ENCODE measurements at places on chromosomes 2 and 18. TPM values are rescaled to one million over a fixed set of nuclear protein-coding genes. Genes with fewer than 3 reads are reported as not detected.

ERCC3 gene
- 32.4 TPM for total RNA-seq

IL1A gene
- not detected for total RNA-seq

RPE gene
- 69.4 TPM for total RNA-seq

LYG1 gene
- 0.51 TPM for total RNA-seq

ALMS1 gene
- total RNA-seq: 16.0 TPM

MALL gene
- 58.3 TPM for total RNA-seq

SPP2 gene
- total RNA-seq: not detected

DYSF gene
- total RNA-seq: 37.0 TPM

PMAIP1 gene
- total RNA-seq: 37.6 TPM

SERPINB13 gene
- total RNA-seq: not detected

AQP12B gene
- total RNA-seq: not detected

AQP12A gene
- total RNA-seq: not detected

CERKL gene
- total RNA-seq: 0.65 TPM

EGR4 gene
- not detected for total RNA-seq

SPC25 gene
- total RNA-seq: 12.7 TPM

KCNG3 gene
- total RNA-seq: under 0.01 TPM

GPBAR1 gene
- total RNA-seq: 0.16 TPM

ARMC9 gene
- total RNA-seq: 45.0 TPM

COLEC12 gene
- total RNA-seq: 1.6 TPM

PPIL3 gene
- total RNA-seq: 18.5 TPM

UGT1A5 gene
- total RNA-seq: not detected

CTAGE1 gene
- total RNA-seq: not detected

PHOSPHO2 gene
- total RNA-seq: 3.6 TPM

MC2R gene
- not detected for total RNA-seq

IL36RN gene
- not detected for total RNA-seq

NGEF gene
- 0.98 TPM for total RNA-seq

CFC1 gene
- not detected for total RNA-seq

ADAM23 gene
- total RNA-seq: 0.33 TPM

DYNAP gene
- not detected for total RNA-seq

SLC5A7 gene
- total RNA-seq: not detected

KDM3A gene
- 8.1 TPM for total RNA-seq

SP3 gene
- total RNA-seq: 97.1 TPM

ST3GAL5 gene
- 10.9 TPM for total RNA-seq

LDLRAD4 gene
- total RNA-seq: 2.4 TPM

GPD2 gene
- 25.9 TPM for total RNA-seq

CD8A gene
- total RNA-seq: not detected

RPRM gene
- total RNA-seq: not detected

CCDC85A gene
- 0.63 TPM for total RNA-seq

RESP18 gene
- not detected for total RNA-seq

HOXD11 gene
- total RNA-seq: 19.2 TPM

NR4A2 gene
- 0.25 TPM for total RNA-seq

SMYD5 gene
- total RNA-seq: 21.2 TPM

DSEL gene
- 13.2 TPM for total RNA-seq

KRTCAP3 gene
- total RNA-seq: 0.49 TPM

FOXD4L1 gene
- total RNA-seq: not detected

MOGAT1 gene
- total RNA-seq: not detected

CHRNA1 gene
- total RNA-seq: 0.76 TPM

DPP10 gene
- total RNA-seq: 0.13 TPM

AGXT gene
- not detected for total RNA-seq

FIGN gene
- total RNA-seq: 3.1 TPM

PDE11A gene
- total RNA-seq: 0.81 TPM

SULT1C2 gene
- total RNA-seq: 1.5 TPM

UGT1A6 gene
- total RNA-seq: 0.65 TPM

SLC25A52 gene
- not detected for total RNA-seq

DGUOK gene
- total RNA-seq: 73.3 TPM

HOXD13 gene
- not detected for total RNA-seq

SERPINB11 gene
- not detected for total RNA-seq

ZDBF2 gene
- total RNA-seq: 4.3 TPM

INPP5D gene
- total RNA-seq: 2.7 TPM

NEU4 gene
- under 0.01 TPM for total RNA-seq

Data from mesangial cell (primary cell).